Neural crest cell (in vitro differentiated cells): ENCODE measurements at places on chromosomes 3 and 15. TPM values are rescaled to one million over a fixed set of nuclear protein-coding genes. Genes with fewer than 3 reads are reported as not detected.

Gene SEMA3F
- 4.2 and 5.8 TPM in 2 replicates for total RNA-seq

Gene RNU5B-1
- 17.2 TPM in 1 of 2 replicates, not detected in the other for total RNA-seq

GRCh38 chr3:43559961-43560360, 61.9 kb downstream of the ANO10 start:
- DNase-seq = no peak

DNA sequence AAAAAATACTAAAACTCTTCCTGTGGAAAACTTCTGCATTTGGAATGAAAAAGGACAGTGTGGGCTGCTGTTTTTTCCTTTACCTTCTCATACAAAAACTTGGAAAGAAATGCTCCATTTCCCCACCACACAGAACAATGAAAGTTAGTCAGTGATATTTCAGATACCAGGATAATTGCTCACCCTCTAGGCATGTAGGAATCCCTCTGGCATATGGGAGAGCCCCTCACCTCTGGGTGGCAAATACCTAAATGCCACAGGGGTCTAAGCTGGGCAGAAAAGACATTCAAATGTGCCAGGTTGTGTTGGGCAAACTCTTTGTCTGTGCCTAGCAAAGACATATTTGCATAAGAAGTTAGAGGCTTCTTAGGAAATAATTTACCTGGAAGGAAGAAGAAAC, 560.3 kb upstream of the NR2F2 start:
- no peak for DNase-seq

DNA sequence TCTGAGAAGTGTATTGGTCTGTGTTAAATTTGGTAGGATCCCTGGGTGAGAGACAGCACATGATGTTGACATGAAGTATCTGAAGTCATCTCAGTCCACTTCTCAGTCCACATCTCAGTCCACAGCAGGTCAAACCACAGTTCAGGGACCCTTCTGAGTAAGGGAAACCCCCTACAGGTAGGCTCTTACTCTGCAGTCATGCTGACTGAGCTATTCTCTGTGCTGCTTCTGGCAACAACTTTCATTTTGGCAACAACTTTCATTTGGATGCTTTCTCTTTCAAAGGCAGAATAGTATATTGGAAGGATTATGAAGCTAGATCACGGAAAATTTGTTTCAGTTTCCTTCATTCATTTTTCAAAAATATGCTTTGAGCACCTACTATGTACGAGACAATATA, 178.2 kb upstream of the GOLIM4 start:
- no peak for DNase-seq
